ENCODE measurements at places on chromosomes 7 and 10. TPM values are rescaled to one million over a fixed set of nuclear protein-coding genes. Genes with fewer than 3 reads are reported as not detected.

DNA sequence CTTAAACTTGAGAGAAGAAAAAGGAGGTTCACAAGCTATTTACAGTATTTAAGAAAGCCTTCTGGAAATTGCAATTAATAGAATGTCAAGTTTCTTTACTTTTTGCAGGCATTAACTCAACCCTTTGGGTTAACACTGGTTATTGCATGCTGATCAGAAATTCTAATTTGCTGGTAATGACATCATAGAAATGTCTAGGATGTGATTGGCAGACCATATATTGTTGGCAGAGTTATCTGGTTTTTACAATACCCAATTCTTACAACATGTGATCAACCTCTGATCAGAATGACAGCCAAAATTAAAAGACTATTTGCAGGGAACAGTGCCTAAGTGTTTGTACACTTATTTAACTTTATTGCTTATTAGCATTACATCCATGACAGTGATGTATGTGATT is 1.6 kb upstream of the CASD1 start:
- no peak for DNase-seq
- H3K27me3 ChIP-seq: no peaks in the 10 kb centered on the region
- peaks cover 35% of the 10 kb centered on the region for H3K4me1 ChIP-seq
- no peaks in the 10 kb centered on the region for H3K36me3 ChIP-seq
- no peak overlapping the region for H3K27ac ChIP-seq

- H3K4me3 ChIP-seq: no peak overlapping the region
- no peak for DNase-seq
- peaks cover 22% of the 10 kb centered on the region for H3K4me1 ChIP-seq
- no peaks in the 10 kb centered on the region for H3K36me3 ChIP-seq
- no peak overlapping the region for H3K27ac ChIP-seq
Observed at GRCh38 chr7:100726996-100727761, 6.2 kb upstream of the ZAN start.

The OR6V1 gene
- total RNA-seq: not detected

The MMRN2 gene
- total RNA-seq: 66.0 TPM

GRCh38 chr7:81707966-81708365 is 61.9 kb downstream of the HGF start:
- H3K27ac ChIP-seq: no peak overlapping the region
- H3K4me3 ChIP-seq: no peak overlapping the region
- H3K4me1 ChIP-seq: no peaks in the 10 kb centered on the region
- H3K36me3 ChIP-seq: no peaks in the 10 kb centered on the region
- H3K27me3 ChIP-seq: no peaks in the 10 kb centered on the region

GRCh38 chr7:17142831-17143541 is 155.5 kb upstream of the AHR start:
- DNase-seq: no peak
- no peaks in the 10 kb centered on the region for H3K36me3 ChIP-seq
- H3K4me3 ChIP-seq: peak overlapping the region; percentile 20
- H3K27ac ChIP-seq: peak overlapping the region; percentile 28

The PNLIPRP2 gene
- total RNA-seq: not detected

GRCh38 chr10:84194424-84195043 is at the start of gene CDHR1:
TSS of gene CDHR1 (plus strand) at chr10:84194537. CDS start at chr10:84194761, 224 bp downstream.
- H3K27me3 ChIP-seq: peaks cover 30% of the 10 kb centered on the region
- H3K27ac ChIP-seq: no peak within 1 kb of the TSS
- H3K36me3 ChIP-seq: no peaks in the 10 kb centered on the region
- DNase-seq: no peak

GRCh38 chr10:114669648-114670047 is 11.6 kb upstream of the ABLIM1 start:
- peaks cover 14% of the 10 kb centered on the region for H3K36me3 ChIP-seq
- H3K4me1 ChIP-seq: peaks cover 16% of the 10 kb centered on the region
- no peaks in the 10 kb centered on the region for H3K27me3 ChIP-seq
- no peak overlapping the region for H3K27ac ChIP-seq
- H3K4me3 ChIP-seq: no peak overlapping the region
- no peak for DNase-seq

- H3K4me3 ChIP-seq: no peak overlapping the region
- peaks cover 81% of the 10 kb centered on the region for H3K4me1 ChIP-seq
- DNase-seq: no peak
- H3K27me3 ChIP-seq: no peaks in the 10 kb centered on the region
- peaks cover 21% of the 10 kb centered on the region for H3K36me3 ChIP-seq
- peak overlapping the region; percentile 38 for H3K27ac ChIP-seq
Observed at GRCh38 chr10:102620591-102621442, 23.5 kb upstream of the TRIM8 start.

- H3K4me1 ChIP-seq: no peaks in the 10 kb centered on the region
- H3K4me3 ChIP-seq: no peak overlapping the region
- no peak overlapping the region for H3K27ac ChIP-seq
- no peak for DNase-seq
- H3K27me3 ChIP-seq: no peaks in the 10 kb centered on the region
Observed at GRCh38 chr7:66255534-66256100, 50.5 kb downstream of the TPST1 start.

The NME8 gene
- 0.57 TPM for total RNA-seq

The GARIN1A gene
- total RNA-seq: 1.6 TPM

The SHOC2 gene
- 56.2 TPM for total RNA-seq

- H3K27me3 ChIP-seq: peaks cover 5% of the 10 kb centered on the region
- H3K4me1 ChIP-seq: peaks cover 13% of the 10 kb centered on the region
- H3K27ac ChIP-seq: no peak overlapping the region
- H3K36me3 ChIP-seq: no peaks in the 10 kb centered on the region
- DNase-seq: no peak
- no peak overlapping the region for H3K4me3 ChIP-seq
Observed at GRCh38 chr10:27251554-27251953, 11.0 kb upstream of the ACBD5 start.

The ZNF804B gene
- total RNA-seq: not detected

- H3K4me1 ChIP-seq: peaks cover 20% of the 10 kb centered on the region
- peaks cover 48% of the 10 kb centered on the region for H3K36me3 ChIP-seq
- no peaks in the 10 kb centered on the region for H3K27me3 ChIP-seq
- H3K4me3 ChIP-seq: no peak overlapping the region
Observed at GRCh38 chr10:124619195-124619594, 125.0 kb downstream of the FAM53B start.

- DNase-seq: no peak
- no peak overlapping the region for H3K27ac ChIP-seq
- H3K4me3 ChIP-seq: no peak overlapping the region
Observed at GRCh38 chr7:50068026-50068425, 25.0 kb downstream of the ZPBP start.

The CRPPA gene
- total RNA-seq: 3.6 TPM

GRCh38 chr7:19061331-19061730 is 56.1 kb downstream of the TWIST1 start:
- H3K27ac ChIP-seq: no peak overlapping the region
- H3K36me3 ChIP-seq: no peaks in the 10 kb centered on the region
- H3K4me1 ChIP-seq: no peaks in the 10 kb centered on the region

The CCDC172 gene
- not detected for total RNA-seq

The SHTN1 gene
- 3.5 TPM for total RNA-seq

GRCh38 chr10:109126016-109126415 is 797.3 kb downstream of the XPNPEP1 start:
- no peak overlapping the region for H3K4me3 ChIP-seq
- DNase-seq: no peak
- no peak overlapping the region for H3K27ac ChIP-seq
- no peaks in the 10 kb centered on the region for H3K27me3 ChIP-seq
- no peaks in the 10 kb centered on the region for H3K4me1 ChIP-seq
- H3K36me3 ChIP-seq: no peaks in the 10 kb centered on the region

The BAIAP2L1 gene
- total RNA-seq: 0.84 TPM

The RNF32 gene
- total RNA-seq: 1.1 TPM

- H3K4me1 ChIP-seq: peaks cover 6% of the 10 kb centered on the region
- no peak overlapping the region for H3K27ac ChIP-seq
- DNase-seq: peak; percentile 79
Observed at GRCh38 chr10:5041471-5042023, 37.9 kb upstream of the AKR1C2 start.

DNA sequence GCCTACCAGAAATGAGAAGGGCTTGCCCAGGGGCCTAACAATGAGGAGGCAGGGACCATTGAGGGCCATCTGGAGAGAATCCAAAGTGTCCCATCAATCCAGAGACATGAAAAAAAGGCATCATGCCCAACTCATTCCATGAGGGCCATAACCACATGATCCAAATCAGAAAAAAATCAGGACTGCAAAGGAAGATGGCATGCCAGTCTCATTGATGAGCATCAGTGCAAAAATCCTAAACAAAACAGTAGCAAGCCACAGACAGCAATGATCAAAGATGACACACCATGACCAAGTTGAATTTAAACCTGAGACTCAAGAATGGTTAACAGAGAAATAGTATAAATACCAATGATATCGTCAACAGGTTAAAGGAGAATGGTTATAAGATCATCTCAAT is 7.0 kb upstream of the CYP3A4 start:
- no peak overlapping the region for H3K27ac ChIP-seq
- no peaks in the 10 kb centered on the region for H3K36me3 ChIP-seq
- H3K4me1 ChIP-seq: no peaks in the 10 kb centered on the region
- no peak for DNase-seq
- no peak overlapping the region for H3K4me3 ChIP-seq

DNA sequence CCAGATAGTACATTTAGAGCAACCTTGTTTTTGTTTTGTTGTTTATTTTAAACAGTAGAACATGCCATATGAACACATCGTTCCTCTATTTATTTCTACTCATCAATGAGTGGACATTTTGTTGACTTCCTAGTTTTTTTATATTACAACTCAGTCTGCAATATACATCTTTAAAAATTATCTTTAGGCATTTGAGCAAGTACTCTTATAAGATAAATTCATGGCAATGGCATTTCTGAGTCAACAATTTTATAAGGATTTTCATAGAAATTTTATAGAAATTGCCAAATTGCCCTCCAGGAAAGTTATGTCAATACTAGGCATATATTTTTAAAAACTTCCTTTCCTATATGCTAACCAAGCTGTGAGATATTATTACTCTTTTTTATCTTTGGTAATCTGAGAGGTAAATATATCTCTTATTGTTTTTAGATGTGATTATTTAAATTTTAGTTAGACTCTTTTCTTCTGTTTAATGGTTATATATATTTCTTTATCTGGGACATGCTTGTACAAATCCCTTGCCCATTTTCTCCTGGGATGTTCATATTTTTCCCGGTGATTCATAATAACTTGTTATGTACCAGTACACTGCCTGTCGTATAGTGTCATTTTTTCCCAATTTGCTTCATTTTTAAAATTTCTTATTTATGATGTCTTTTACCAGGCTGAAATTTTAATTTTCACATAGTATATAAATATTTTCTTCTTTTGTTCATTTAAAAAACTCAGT is 50.5 kb downstream of the FZD1 start:
- no peak overlapping the region for H3K27ac ChIP-seq
- no peak overlapping the region for H3K4me3 ChIP-seq
- no peaks in the 10 kb centered on the region for H3K36me3 ChIP-seq
- no peaks in the 10 kb centered on the region for H3K27me3 ChIP-seq

GRCh38 chr7:91636129-91636724 is 244.3 kb downstream of the MTERF1 start:
- H3K36me3 ChIP-seq: no peaks in the 10 kb centered on the region
- H3K27ac ChIP-seq: no peak overlapping the region
- H3K27me3 ChIP-seq: no peaks in the 10 kb centered on the region
- no peak overlapping the region for H3K4me3 ChIP-seq
- H3K4me1 ChIP-seq: no peaks in the 10 kb centered on the region

GRCh38 chr10:529468-530230 is 159.8 kb downstream of the DIP2C start:
- H3K27me3 ChIP-seq: no peaks in the 10 kb centered on the region
- H3K4me1 ChIP-seq: peaks cover 31% of the 10 kb centered on the region
- DNase-seq: no peak
- no peaks in the 10 kb centered on the region for H3K36me3 ChIP-seq
- no peak overlapping the region for H3K4me3 ChIP-seq

DNA sequence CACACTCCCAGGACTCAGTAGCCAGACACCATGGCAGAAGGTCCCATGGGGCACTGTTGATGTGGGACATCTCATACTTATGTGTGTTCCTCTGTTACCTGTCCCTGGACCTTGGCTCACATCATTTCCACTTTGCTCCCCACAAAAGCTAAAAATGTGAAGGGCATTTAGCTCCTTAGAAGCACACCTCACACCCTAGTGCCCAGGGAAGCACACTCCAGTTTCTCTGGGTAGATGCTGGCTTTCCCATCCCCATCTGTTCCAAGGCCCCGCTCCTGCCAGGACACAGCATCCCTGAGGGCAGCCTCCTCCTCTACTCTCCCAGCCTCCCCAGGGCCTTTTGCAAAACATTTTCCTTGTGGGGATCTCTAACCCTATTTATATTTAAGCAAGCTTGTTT is 572.4 kb upstream of the MGMT start:
- no peaks in the 10 kb centered on the region for H3K4me1 ChIP-seq
- DNase-seq: peak; percentile 75
- H3K4me3 ChIP-seq: no peak overlapping the region
- no peaks in the 10 kb centered on the region for H3K36me3 ChIP-seq

DNA sequence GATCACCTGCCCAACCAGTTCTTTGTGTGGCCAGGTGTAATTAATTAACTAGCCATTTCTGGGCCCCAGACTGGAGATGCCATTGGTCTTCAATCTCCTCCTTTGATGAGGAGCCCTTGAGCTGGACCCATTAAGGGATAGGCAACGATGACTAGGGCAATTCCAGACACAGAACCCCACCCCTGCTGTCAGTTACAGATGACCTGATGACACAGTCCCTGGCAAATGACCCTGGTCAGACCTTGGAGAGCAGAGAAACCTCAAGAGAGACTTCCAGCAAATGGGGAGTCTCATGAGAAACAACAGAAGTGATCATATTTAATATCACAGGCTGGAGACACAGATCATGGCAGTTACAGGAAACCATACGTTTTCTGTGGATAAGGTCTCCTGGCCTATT is 101.8 kb upstream of the TCF7L2 start:
- DNase-seq: no peak
- no peak overlapping the region for H3K27ac ChIP-seq
- H3K27me3 ChIP-seq: no peaks in the 10 kb centered on the region
- no peak overlapping the region for H3K4me3 ChIP-seq
- no peaks in the 10 kb centered on the region for H3K36me3 ChIP-seq

The ERVW-1 gene
- total RNA-seq: not detected

DNA sequence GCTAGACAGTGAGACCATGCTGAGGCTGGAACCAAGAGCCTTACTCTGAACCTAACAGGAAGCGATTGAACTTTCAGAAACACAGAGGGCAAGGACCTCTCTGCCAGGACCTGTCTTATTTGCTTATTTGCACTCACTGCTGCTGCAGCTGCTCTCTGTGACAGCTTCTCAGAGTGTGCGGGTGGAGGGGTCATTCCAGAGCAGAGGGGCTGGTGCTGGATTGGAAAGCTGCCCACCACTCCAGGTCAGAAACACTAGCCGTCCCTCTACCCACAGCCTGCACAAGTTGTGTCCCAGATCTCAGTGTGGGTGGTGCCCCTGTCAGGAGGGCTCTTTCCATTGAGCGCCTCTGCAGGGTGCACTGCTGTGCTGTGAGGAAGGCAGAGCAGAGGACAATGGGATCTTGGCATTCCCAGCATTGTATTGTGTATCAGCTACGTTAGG is 126.2 kb downstream of the CCNY start:
- no peaks in the 10 kb centered on the region for H3K36me3 ChIP-seq
- DNase-seq: no peak
- H3K4me1 ChIP-seq: peaks cover 80% of the 10 kb centered on the region
- H3K27ac ChIP-seq: no peak overlapping the region
